ENCODE measurements at places on chromosomes 4 and X.

GRCh38 chr4:80322716-80323115 is 12.8 kb upstream of the CFAP299 start:
- DNase-seq = no peak
- peaks cover 2% of the 10 kb centered on the region for H3K4me1 ChIP-seq
- H3K27ac ChIP-seq = no peak overlapping the region
- no peaks in the 10 kb centered on the region for H3K36me3 ChIP-seq
- H3K27me3 ChIP-seq = peaks cover 35% of the 10 kb centered on the region

DNA sequence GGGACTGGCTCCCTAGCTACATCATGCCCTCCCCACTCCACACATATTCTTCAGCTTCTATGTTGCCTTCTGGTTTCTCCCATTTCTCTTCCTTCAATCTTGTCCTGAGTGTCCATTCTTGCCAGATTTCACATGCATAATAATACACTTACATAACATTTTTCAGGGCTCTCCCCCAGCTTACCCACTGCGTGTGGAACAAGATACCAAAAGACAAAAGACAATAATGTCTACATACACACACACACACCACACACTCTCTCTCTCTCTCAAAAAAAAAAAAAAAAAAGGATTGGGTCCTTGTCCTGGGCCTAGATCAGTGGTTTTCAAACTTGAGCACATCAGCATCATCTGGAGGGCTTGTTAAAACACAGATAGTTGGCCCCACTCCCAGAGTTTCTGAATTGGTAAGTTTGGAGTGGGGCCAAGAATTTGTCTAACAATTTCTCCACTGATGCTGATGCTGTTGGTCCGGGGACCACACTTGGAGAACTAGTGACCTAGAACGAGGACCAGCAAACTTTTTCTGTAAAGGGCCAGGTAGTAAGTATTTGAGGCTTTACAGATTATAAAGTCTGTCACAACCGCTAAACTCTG is 6.5 kb upstream of the SMARCA1 start:
- H3K27ac ChIP-seq = no peak overlapping the region
- H3K36me3 ChIP-seq = no peaks in the 10 kb centered on the region

DNA sequence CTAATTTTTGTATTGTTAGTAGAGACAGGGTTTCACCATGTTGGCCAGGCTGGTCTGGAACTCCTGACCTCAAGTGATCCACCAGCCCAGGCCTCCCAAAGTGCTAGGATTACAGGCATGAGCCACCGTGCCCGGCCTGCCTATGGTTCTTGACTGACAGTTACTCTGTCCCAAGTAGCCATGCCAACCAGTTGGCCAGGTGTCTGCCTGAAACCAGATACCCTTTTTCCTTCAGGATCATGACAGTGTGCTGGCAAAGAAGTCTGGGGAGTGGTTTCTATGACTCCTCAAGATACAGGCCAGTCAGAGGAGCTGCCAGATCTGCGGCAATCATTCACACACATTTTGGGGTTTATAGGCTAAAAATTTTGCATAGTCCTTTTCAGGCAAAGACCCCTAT is 1.7 kb upstream of the LAS1L start:
- DNase-seq = no peak
- no peak overlapping the region for H3K27ac ChIP-seq
- H3K4me1 ChIP-seq = peaks cover 15% of the 10 kb centered on the region
- H3K4me3 ChIP-seq = no peak overlapping the region

DNA sequence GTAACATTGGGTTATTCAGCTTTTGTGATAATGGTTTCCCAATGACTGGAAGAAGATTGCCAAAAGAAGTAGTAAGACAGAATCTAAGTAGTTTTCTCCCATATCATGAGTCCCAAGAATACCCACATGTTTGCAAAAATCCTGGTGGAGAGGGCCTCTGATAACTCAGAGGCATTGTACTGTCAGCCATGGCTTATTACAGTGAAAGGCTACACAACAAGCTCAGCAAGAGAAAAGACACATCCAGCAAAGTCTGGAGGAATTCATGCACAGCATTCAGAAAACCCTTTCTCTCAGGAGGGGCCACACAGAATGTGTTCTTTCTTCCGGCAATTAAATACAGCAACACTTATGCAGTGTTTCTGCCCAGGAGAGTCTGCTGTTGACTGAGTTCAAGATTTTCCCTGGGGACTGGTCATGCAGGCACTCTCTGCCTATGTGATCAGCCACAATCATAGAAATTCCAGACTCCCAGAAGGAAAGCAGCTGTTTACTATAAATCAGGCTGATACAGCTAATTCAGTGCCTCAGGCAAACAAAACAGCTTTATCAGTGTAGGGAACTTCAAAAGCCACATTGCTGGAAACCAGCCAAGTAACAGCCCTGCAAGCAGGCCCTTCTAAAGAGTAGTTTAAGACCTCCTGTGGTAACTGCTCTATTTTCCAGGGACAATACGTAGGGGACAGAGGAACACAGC is 937.1 kb downstream of the CCSER1 start:
- H3K36me3 ChIP-seq = no peaks in the 10 kb centered on the region
- DNase-seq = no peak
- no peaks in the 10 kb centered on the region for H3K4me1 ChIP-seq
- no peak overlapping the region for H3K4me3 ChIP-seq
- H3K27me3 ChIP-seq = no peaks in the 10 kb centered on the region

GRCh38 chr4:109921384-109921808 is 8.7 kb downstream of the EGF start:
- peaks cover 2% of the 10 kb centered on the region for H3K4me1 ChIP-seq
- no peaks in the 10 kb centered on the region for H3K36me3 ChIP-seq
- no peak for DNase-seq

DNA sequence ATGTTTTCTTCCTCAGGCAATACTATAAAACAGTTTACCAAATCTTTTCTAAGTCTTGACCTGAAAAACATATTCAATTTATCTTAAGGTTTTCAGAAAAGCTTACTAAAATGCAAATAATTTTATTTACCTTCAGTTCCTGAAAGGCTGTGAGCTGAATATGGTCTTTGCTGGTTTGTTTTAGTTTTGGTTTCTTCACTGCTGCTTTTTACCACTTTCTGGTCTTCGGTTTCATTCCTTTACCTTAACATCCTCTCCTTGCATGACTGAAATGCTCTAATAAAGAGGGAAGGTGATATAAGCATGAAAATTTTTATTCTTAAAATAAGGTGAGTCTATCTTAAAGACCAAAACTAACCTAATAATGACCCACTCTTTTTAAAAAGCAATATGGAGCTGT is 97.1 kb upstream of the NRK start:
- DNase-seq = no peak
- no peak overlapping the region for H3K27ac ChIP-seq
- H3K4me3 ChIP-seq = no peak overlapping the region
- H3K27me3 ChIP-seq = no peaks in the 10 kb centered on the region

All from T-helper 17 cell (primary cell).